ENCODE measurements at places on chromosomes 12 and 14.

DNA sequence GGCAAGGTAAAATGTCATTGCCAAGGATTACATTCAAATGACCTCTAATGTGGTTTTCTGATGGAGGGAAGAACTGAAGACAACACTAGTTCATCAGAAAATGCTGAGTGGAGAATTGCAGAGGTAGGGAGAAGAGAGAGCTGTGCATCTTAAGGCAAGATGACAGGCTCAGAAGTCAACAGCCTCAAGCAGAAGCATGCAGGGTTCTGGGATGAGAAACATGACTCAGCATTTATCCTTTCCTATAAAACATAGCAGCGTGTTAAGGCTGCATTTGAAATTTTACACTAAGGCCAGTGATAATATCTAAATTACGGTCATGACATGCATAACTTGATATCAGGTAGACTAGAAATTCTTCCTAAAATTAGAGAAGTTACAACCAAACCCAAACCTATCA is 53.7 kb upstream of the DYRK2 start:
- no peak for DNase-seq

- DNase-seq = no peak
These were observed 187.4 kb upstream of the SLC16A7 start for GRCh38 chr12:59408431-59408830.

- DNase-seq = no peak
These were observed 71.4 kb upstream of the GPR68 start for GRCh38 chr14:91315844-91316267.

GRCh38 chr14:36383767-36384431 is 63.5 kb upstream of the MBIP start:
- DNase-seq = peak; percentile 44

DNA sequence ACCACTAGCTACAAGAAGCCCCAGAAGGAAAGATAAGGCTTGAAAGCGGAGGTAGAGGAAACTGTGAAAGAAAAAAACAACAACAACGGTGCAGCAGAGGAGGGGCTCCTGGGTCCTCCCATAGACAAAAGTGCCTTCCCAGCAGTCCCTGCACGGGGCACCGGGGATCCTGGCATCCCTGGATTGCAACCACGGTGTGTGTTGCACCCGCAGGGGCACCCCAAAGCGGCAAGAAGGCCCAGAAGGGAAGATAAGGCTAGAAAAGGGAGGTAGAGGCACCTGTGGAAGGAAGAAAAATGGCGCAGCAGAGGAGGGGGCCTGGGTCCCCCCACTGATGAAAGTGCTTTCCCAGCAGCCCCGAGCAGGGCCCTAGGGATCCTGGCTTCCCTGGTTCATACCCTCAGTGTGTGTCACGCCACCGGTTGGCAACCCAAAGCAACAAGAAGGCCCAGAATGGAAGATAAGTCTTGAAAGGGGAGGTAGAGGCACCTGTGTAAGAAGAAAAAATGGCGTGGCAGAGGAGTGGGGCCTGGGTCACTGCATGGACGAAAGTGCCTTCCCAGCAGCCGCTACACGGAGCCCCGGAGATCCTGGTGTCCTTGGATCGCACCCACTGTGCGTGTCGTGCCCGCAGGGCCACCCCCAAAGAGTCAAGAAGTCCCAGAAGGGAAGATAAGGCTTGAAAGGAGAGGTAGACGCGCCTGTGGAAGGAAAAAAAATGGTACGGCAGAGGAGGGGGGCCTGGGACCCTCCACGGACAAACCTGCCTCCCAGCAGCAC is 281.0 kb downstream of the ALG10 start:
- no peak for DNase-seq

DNA sequence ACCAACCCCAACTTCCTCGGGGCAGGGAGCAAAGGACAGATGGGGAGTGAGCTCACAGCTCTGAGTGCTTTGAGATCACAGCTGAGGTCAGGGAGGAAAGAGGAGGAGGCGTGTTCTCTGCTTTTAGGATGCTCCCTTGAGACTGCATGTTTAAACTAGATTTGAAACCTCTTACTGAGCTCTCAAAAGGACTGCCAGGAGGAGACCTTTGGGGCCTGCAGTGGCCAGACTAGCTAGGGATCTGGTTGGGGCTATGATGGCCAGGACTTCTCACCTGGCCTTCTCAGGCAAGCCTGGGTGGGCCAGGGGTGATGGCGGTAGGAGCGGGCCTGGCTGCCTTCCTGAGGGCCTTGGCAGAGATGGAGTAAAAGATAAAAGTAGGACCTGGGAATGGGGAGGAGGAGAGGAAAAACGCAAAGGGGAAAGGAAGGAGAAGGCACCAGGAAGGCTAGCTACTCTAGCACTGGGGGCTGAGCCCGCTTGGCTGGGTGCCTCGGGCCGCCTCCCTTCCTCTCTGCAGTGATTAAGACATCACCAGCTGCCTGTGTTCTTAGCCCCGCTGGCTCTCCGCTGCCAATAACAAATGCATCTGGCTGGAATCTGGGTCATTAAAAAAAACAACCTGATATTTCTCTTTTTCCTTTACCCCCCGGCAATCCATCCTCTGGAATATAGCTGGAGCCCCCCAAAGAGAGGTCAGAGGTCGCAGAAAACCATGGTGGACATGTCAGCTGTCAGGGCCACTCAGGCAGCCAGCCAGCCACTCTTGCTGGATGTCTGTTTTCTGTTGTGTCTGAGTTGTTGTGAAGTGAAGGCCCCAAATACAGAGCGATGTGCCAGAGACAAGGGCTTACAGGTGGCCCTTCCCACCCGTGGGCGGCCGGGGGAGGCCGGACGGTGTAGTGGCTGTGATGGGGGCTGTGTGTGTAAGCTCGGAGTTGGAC is 141.3 kb downstream of the TSPAN9 start:
- peak; percentile 80 for DNase-seq

GRCh38 chr14:94559638-94560290 is 1.5 kb upstream of the SERPINA4 start:
- no peak for DNase-seq

DNA sequence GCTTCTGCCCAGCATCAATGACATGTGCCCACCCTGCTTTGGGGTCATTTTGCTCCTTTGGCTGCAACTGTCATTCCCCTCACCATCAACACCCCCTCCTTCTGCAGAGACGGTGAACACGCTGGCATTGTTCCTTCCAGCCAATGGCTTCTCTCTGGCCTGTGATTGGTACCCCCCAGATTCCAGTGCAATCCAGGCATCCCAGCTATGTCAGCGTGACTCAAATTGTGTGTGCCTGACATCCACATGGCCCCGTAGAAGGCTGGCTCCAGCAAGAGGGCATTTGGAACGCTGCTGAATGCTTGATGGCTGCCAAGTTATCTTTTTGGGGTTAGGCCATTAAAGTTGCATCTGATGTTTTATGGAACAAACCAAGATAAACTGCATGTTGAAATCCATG is 21.0 kb upstream of the CCND2 start:
- DNase-seq = no peak

DNA sequence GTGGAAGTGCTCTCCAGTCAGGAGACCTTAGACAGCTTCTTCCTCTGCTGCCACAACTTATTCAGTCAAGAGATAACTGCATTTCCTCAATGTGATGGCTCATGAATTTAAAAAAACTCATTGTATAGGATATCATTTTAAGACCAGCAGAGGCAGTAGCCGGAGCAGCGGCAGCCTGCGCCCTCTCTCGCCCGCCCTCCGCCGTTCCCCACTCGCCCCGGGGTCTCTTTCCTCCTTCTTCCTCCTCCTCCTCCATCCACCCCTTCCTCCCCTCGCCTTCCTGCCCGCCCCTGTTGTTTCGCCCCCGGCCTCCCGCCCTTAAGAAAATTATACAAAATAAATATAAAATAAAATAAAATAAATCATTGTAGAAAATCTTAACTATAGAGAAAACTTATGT is 687.6 kb downstream of the FLRT2 start:
- no peak for DNase-seq

- no peak for DNase-seq
These were observed 25.2 kb downstream of the POLE start for GRCh38 chr12:132661972-132662371.

GRCh38 chr12:1479645-1480044 is 114.7 kb downstream of the FBXL14 start:
- DNase-seq = no peak

DNA sequence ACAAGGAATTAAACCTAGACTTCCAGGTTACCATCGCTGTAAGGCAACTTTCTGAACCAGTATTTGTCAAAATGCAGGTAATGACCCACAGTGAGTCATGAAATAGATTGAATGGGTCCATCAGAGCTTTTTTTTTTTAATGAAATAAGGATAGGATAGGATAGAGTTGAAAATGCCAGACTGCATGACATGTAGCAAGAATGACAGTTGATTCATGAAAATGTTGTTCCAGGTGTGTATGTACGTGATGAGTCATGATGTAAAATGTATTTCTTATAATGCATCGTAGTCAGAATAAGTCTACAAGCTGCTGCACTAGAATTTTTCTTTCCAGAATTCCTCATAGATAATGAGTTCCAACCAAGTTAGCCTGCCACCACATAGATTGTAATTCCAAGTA is 184.4 kb upstream of the BCL2L14 start:
- no peak for DNase-seq

- no peak for DNase-seq
These were observed 3.1 kb upstream of the RAB5B start for GRCh38 chr12:55970775-55971174.

DNA sequence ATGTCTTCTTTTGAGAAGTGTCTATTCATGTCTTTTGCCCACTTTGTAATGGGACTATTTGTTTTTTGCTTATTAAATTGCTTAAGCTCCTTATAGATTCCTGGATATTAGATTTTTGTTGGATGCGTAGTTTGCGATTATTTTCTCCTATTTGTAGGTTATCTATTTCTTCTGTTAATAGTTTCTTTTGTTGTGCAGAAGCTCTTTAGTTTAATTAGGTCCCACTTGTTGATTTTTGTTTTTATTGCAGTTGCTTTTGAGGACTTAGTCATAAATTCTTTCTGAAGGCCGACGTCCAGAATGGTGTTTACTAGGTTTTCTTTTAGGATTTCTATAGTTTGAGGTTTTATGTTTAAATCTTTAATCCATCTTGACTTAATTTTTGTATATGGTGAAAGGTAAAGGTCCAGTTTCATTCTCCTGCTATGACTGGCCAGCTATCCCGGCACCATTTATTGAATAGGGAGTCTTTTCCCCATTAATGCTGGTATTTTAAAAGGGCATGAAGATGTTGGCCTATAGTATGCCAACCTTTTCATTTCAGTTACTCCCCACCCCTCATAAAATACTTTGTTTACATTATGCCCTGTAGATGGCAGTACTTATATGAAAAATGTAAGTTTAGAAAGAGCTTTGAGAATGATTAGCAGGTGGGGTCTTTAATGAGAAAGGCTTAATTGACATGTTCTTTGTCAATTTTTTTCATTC is 62.9 kb upstream of the PSMA6 start:
- no peak for DNase-seq

DNA sequence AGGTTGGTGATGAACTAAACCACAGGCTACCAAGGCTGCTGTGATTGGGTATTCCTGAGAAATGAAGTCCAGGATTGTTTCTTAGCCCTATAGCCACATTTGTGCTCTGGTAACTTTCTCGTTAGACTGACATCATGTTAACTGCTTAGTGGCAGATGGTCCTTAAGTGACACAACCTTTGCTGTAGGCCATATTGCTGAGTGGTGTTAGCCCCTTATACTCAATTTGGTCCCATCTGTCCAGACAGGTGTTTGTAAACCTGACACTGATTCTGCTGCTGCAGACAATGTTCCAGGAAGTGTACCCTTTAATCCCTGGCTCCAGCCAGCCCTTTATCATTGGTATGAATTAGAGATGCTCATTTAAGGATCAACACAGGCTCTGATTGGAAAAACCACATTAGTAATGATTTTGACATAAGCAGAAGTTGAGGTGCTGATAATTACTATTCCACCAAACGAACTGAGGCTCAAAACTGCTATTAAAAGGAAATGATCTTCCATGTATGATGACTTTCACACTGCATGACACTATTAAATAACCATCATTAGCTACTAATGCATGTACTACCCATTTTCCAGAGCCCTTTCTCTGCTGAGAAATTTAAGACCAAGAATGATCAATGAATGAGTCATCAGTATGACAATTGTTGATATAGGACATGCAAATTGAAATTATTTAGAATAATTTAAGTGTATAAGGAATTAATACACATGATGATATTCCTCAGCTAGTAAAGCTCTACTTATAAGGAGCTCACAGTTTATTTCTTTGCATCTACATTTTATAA is 3.6 kb upstream of the SSTR1 start:
- no peak for DNase-seq

DNA sequence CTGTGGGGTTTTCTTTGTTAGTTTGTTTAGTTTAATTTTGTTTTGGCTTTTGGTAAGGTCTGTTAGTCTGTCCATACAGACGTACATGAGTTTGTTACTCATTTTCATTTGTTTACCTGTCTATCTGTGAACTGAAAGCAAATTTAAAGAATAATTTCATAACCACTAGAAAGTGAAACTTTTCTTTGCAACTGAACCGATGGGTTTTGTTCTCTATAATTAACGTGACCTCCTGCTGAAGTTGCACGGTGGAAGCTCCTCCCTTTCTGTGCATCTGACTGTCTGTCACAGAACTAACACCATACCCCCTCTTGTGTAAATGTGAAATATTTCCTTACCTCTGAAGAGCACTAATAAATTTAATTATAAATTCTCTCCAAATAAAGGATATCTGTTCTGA is 595.5 kb downstream of the GALC start:
- no peak for DNase-seq

DNA sequence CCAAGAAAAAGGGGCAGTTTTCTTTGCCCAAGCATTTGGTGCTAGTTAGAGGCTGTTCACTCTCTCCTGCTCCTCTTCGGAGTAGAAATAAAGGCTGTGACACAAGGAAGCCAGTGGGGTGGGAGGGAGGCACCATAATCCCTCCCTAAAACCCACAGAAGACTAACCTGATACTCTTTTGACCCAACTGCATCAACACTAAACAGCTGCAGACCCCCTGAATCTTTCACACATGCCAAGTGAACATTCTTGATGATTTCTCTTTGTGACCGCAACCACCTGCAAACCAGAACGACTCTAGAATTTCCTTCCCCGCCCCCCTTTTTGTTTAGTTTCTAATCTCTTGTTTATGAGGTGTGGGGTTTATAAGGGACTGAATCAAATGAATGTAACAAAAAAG is 175.8 kb upstream of the BCL2L14 start:
- no peak for DNase-seq

- DNase-seq = no peak
These were observed 11.7 kb downstream of the CLEC9A start for GRCh38 chr12:10042167-10042566.

DNA sequence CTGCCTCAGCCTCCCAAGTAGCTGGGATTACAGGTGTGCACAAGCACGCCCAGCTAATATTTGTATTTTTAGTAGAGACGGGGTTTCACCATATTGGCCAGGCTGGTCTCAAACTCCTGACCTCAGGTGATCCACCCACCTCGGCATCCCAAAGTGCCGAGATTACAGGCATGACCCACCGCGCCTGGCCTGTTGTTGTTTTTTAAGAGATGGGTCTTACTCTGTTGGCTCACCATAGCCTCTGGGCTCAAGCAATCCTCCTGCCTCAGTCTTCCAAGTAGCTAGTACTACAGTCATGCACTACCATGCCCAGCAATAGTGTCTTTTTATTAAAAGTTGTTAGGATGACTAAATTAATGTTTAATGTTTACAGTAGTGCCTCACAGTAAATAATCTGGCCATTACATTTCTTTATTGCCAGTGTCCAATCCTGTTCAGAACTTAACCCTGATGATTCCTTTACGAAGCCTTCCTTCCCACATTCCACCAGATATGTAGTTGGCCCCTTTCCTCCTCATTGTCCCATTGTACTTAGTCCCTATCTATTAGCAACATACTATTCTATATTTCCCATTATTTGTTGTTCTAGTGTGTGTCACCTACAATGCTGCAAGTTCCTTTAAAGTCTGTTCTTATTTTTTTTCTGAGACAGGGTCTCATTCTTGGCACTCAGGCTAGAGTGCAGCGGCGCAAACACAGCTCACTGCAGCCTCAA is 8.8 kb upstream of the SMARCC2 start:
- no peak for DNase-seq

GRCh38 chr14:105072892-105073719 is 7.9 kb upstream of the GPR132 start:
- no peak for DNase-seq

Measured in thoracic aorta (tissue), 2 donors.